ENCODE measurements at places on chromosomes 4 and X.

- DNase-seq = no peak
Observed at GRCh38 chr4:181204109-181204508, 1039.1 kb upstream of the TENM3 start.

DNA sequence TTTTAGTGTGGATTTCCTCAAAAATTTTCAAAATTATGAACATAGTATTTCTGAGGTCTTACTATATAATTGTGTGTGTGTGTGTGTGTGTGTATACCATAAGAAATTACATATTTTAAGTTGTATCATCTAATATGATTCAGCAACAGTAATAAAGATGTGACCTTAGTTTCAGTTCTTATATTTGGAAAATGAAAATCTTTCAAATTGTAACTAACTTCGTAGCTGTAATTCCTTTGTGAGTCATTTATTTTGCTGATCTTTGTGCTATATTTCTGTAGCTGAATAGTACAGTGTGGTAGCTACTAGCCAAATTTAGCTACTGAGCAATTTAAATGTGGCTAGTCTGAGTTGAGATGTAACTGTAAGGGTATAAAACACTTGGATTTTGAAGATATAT is 116.4 kb downstream of the RAP1GDS1 start:
- no peak for DNase-seq

DNA sequence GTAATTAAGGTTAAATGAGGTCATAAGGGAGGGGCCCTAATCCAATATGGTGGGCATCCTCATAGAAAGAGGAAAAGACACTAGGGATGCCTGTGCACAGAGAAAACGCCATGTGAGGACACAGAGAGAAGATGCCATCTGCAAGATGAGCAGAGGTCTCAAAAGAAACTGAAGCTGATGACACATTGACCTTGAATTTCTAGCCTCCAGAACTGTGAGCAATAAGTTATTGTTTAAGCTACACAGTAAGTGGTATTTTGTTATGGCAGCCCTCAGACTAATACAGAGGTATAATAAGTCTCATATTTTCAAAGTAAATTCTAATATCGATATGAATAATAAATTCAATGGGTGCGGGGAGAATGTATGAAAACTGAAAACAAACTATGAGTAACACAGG is 169.9 kb downstream of the UGT8 start:
- DNase-seq = no peak

DNA sequence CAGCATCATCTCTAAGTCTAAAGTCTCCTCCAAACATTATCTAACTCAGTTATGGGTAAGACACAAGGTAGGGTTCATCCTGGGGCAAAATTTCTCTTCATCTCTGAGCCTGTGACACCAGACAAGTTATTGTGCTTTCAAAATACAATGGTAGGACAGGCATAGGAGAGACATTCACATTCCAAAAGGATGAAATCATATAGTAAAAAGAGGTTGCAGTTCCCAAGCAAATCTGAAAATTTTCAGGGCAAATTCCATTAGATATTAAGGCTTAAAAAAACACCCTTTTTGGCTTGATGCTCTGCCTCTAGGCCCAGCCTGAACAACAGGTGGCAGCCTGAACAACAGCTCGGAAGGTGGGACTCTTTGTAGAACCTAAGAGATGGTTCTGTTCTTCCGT is 448.3 kb upstream of the SLIT2 start:
- no peak for DNase-seq

DNA sequence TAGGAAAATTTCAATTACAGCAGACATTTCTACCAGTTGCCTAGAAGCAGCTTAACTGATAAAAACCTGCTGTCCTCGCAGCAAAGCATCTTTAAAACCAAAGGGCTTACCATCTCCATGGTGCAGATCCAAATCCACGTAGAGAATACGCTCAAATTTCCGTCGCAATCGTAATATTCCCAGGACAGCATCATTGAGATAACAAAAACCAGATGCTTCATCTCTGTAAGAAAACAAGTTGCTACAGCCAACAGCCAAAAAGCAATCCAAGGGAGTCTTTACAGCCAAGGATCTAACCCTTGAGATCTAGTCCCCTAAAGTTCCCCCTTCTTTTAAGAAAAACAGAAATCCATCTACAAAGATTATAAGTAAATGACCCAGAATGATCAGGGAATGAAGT is 77.6 kb downstream of the HDAC8 start:
- DNase-seq = peak; percentile 67

DNA sequence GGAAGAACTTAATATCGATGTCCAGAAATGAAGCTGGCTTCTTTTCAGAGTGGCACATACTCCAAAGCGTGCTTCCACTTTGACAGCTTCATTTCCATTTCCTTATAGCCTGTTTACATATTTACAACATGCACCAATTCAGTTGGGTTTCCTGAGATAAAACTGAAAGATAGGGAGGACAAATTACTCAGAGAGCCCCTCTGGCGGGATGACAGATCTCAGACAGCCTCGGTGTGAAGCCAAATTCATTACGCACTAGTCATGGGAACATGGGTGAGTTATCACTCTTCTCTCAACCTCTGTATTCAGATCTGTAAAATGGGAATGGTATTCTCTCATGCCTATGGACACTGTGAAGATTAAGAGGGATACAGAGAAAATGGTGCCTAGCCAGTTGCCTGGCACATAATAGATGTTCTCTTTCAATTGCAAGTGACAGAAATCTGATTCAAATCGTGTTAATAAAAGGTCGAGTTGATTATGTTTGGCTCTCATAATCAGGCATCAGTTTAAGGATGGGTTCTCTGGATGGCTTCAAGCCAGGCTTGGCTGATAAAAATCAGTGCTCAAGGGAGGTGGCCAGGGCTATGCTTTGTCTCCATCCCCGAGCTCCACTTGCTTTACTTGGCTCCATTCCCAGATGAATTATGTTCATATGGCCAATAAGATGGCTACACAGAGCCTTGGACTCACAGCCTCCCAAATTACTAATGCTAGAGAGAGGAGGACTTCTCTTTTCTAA is 132.2 kb upstream of the C1QTNF7 start:
- DNase-seq = no peak

- no peak for DNase-seq
Observed at GRCh38 chr4:170102426-170102825, 12.7 kb upstream of the AADAT start.

- no peak for DNase-seq
Observed at GRCh38 chr4:123297836-123298235, 98.8 kb upstream of the SPRY1 start.

DNA sequence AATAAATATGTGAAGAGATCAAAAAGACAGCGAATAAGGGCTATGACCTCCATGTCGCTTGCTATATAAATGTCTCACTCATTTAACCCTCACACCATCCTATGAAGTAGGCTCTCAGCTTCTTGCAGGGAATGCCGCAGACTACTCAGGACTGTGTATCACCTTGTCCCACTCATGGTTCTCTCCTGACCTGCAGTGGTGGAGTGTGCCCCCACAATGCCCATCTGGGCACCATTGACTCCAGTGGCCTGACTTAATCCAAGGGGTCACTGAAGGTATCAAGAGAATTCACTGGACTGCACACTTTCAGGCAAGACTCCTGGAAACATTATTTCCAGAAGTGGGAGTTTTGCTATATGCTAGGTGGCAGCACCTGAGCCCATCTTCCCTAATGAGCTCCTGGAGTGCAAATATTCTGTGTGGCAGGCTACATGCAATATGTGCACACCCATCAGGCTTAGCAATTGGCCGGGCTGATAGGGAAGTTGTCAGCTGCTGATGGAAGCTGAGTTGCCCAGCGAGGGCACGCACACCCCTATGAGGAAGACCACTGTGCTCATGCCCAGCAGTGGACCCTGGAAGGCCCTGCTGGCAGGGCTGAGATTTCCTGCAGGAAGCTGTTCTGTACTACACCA is 8.2 kb upstream of the EFNB1 start:
- no peak for DNase-seq

GRCh38 chrX:40281336-40282005 is 183.7 kb upstream of the BCOR start:
- DNase-seq = no peak

GRCh38 chr4:143241892-143242291 is 57.2 kb downstream of the USP38 start:
- no peak for DNase-seq

DNA sequence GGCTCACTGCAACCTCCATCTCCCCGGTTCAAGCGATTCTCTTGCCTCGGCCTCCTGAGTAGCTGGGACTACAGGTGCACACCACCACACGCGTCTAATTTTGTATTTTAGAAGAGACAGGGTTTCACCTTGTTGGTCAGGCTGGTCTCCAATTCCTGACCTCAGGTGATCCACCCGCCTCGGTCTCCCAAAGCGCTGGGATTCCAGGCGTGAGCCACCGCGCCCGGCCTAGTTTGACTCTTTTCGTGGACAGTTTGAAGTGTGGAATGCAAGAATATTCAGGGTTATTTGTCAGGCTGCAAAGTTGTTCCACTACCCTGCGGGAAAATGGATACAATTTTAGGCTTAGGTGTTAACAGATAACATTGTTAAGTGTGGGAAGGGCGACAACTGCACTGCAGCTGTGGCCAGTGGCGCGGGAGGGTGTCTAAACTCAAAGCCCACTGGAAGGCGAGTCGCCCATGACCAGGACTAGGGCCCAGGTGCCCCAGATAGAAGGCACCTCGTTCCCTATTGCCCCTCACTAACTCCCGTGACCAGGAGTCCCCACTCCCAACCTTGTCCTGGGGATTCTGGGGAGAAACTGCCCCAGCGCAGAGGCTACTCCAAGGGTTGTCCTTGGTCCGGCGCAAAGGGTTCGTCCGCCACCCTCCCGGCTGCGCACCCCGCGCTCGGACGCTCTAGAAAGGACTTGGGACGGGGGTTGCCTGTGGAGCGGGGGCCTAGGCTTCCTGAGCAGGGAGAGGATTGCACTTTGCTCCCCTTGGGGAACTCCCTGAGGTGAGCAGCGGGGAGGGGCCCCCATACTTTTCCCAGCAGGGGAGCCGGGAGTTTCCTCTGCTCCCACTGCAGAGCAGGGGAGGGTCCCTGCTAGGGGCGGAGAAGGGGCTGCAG is 1.1 kb upstream of the CD99 start:
- DNase-seq = no peak

- no peak for DNase-seq
Observed at GRCh38 chr4:140499391-140499790, 1.3 kb upstream of the MGAT4D start.

- no peak for DNase-seq
Observed at GRCh38 chr4:2913168-2913567, 50.0 kb downstream of the NOP14 start.

DNA sequence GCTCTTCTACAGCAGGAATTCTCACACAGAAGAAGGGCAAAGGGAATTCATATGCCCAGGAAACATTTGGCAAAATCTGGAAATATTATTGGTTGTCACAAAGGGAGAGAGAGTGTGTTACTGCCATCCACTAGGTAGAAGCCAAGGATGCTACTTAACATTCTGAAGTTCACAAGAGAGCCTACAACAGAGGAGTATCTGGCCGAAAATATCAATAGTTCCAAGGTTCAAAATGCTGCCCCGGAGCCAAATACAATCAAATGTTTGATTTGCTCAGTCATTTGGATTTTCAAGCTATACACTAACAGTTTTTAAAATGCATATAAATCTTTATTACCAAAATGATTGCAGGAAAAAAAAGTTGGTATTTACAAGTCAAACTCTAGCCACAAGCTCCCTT is 18.8 kb downstream of the OTUD4 start:
- DNase-seq = no peak

DNA sequence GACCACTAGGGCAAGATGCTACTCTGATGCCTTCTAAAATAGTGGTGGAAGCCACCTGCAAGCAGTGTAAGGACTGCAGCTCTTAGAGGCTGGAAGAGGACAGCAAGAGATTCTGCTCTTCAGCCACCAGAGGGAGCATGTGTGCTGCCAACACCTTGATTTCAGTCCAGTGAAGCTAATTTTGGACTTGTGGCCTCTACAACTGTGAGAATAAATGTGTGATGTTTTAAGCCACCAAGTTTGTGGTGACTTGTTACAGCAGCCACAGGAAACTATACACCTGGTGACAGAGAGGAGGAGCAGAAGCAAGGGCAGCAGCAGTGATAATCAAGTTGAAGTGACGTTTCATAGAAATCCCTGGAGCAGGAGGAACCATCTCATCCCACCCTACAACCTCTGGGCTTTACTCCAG is 55.9 kb downstream of the FGFBP1 start:
- DNase-seq = peak; percentile 75

- no peak for DNase-seq
Observed at GRCh38 chr4:119210775-119211174, 1.7 kb upstream of the USP53 start.

GRCh38 chr4:21792736-21793135 is 155.8 kb downstream of the KCNIP4 start:
- no peak for DNase-seq

GRCh38 chr4:48944252-48944651 is 37.7 kb upstream of the OCIAD2 start:
- DNase-seq = no peak

- no peak for DNase-seq
Observed at GRCh38 chr4:11599064-11599463, 170.4 kb upstream of the HS3ST1 start.

DNA sequence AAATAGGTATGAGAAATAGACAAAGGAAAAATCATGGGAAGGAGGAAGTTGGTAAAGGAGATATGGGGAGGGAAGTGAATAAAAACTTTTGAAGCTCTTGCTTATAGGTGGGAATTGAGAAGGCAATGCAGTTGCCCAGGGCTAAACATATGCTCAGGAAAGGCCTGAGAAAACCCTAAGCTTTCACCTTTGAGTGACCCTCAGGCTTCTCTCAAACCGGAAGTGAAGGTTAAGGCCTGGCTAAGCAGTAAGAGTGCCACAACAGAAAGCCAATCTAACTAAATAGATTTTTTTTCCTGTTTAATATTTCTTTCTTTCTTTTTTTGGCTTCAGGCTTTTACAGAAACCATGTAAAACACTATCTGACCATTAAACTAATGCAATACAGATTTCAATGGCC is 69.5 kb upstream of the GABRA3 start:
- no peak for DNase-seq

- no peak for DNase-seq
Observed at GRCh38 chr4:154044108-154044531, 255.2 kb upstream of the SFRP2 start.

- no peak for DNase-seq
Observed at GRCh38 chrX:16593801-16594200, 56.2 kb upstream of the S100G start.

DNA sequence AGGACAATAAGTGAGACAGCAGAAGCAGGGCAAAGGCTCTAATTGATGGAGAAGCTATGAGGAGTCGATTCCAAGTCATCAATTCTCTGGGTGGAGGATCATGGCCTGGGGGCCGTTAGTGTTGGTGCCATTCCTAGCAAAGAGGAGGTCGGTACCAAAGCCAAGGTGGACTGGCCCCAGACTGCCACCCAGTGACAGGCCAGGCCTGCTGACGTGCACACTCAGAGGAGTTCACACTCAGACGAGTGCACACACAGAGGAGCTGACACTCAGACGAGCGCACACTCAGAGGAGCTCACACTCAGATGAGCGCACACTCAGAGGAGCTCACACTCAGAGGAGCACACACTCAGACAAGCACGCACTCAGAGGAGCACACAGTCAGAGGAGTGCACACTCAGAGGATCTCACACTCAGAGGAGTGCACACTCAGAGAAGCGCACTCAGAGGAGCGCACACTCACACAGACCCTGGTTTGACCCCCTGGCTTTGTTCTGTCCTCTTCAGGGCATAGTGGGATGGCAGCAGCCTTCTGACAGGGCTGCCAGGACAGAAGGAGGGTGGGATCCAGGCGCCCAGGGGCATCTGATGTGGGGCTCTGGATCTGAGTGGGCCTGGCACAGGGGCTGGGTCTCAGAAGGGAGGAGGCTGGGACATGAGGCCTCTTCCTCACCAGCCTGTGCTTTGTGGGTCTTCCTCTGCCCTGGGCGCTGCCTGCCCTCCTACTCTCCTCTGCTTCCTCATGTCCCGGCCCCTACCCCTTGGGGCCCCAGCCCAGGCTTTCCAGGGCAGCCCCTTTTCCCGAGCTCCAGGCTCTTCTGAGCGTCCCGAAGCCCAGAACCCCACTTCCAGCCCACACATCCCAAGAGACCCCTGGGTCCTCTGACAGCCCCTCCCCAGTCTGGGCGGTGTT is 41.7 kb upstream of the NKX1-1 start:
- no peak for DNase-seq
